ENCODE measurements at places on chromosomes 6 and 20. TPM values are rescaled to one million over a fixed set of nuclear protein-coding genes. Genes with fewer than 3 reads are reported as not detected.

Gene TRDN
- not detected for total RNA-seq

DNA sequence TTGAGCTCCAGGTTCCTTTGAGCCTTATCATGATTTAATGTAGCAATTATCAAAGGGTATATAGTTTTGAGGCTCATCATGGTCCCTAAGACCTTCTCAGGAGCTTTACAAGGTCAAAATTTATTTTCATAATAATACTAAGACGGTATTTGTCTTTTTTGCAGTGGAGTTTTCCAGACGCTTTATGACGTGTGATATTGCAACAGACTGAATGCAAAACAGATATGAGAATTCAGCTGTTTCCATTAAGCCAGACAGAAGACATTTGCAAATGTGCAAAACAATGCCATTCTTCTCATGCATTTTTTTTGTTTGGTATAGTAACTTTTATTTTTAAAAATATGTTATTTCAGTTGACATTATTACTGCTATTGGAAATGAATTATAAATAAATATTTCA is 24.7 kb upstream of the CNKSR3 start:
- no peak for DNase-seq

Gene TSPO2
- total RNA-seq: not detected

DNA sequence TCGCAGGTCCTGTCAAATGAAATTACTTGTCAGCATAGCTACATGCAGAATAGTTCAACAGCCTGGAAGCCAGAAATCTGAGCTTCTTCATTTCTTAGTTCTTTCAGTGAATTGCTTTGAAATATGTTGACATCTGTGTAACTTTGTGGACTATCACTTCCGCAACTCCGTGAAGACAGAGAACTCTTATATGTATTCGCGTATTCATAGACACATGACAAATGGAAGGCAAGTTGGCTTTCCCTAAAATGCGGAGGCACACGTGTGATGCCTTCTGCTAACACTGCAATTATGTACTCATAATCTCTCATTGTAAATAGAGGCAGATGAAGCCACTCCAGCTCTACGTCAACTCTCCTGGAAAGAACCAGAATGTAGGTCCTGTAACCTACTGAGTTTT is 701.5 kb downstream of the PRKN start:
- DNase-seq: no peak

Gene RIN2
- total RNA-seq: 0.72 TPM

DNA sequence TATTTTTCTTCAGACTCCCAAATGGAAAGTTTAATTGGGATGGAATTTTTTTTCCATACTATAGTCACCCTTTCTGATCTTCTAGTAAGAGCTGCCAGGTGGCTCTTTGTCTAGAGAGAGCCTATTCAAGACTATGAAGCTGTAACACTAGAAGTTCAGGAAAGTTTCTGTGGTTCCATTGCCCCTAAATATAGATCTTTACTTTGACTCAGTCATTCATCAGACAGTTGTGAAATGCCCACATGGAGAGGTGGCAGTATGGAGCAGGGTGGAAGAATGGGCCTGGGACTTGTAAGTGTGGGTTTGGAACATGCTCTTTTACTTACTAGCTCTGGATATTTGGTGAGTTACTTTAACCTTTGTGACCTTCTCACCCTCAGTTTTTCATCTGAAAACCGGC is 87.8 kb downstream of the CTNNBL1 start:
- no peak for DNase-seq

- DNase-seq: no peak
Measured at GRCh38 chr6:15698471-15698870, 35.6 kb upstream of the DTNBP1 start.

Gene FUT9
- not detected for total RNA-seq

GRCh38 chr6:159082039-159082815 is 37.4 kb upstream of the TAGAP start:
- no peak for DNase-seq

DNA sequence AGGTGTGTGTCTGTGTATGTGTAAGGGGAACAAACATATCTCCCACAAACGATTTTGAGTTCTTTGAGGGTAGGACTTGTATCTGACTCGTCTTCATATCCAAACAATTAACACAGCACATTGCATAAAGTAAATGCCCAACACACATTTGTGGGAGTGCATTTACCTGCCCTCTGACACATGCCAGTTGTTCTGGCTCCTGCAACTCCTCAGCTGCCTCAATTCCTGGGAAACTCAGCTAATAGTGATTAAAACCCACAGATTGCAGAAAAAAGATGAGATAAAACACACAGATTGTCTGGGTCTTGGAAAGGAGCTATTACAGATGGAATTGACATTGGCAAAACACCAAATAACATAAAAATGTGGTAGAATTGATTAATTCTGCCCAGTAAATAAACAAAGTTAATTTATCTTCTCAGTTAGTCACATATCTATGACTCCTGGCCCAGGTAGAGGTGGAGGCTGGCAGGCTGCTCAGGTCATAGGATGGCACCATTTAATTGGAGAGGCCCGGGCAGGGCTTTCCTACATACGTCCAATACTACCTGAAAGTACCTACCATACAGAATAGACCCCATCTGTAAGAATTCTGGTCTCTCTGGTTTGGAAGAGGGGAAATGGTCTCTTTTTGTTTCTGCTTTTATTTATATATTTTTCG is 71.5 kb upstream of the IFNGR1 start:
- DNase-seq: no peak

GRCh38 chr6:158972241-158973233 is 27.5 kb downstream of the RSPH3 start:
- DNase-seq: peak; percentile 66

GRCh38 chr6:162200041-162200440 is 527.5 kb downstream of the PRKN start:
- DNase-seq: no peak

DNA sequence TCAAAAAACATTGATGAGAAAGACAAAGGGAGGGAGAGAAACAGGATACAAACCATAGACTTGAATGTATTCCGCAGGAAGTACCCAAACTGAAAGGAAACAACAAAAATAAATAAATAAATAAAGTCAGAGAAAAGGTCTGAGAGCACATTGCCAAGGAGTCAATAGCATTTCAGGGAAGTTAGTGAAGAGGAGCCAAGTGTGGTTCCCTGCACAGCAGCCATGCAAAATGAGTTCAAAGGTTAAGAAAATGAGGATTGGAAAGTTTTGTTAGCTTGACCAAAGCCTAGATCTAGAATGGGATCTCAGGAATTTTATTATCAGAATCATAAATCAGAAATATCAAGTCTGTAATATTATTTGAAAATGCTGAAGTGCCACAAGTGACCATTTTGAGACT is 700.0 kb downstream of the MAFB start:
- no peak for DNase-seq

Gene SLC29A1
- 3.1 TPM for total RNA-seq

- no peak for DNase-seq
Measured at GRCh38 chr6:150026976-150027805, 1.9 kb upstream of the RAET1L start.

DNA sequence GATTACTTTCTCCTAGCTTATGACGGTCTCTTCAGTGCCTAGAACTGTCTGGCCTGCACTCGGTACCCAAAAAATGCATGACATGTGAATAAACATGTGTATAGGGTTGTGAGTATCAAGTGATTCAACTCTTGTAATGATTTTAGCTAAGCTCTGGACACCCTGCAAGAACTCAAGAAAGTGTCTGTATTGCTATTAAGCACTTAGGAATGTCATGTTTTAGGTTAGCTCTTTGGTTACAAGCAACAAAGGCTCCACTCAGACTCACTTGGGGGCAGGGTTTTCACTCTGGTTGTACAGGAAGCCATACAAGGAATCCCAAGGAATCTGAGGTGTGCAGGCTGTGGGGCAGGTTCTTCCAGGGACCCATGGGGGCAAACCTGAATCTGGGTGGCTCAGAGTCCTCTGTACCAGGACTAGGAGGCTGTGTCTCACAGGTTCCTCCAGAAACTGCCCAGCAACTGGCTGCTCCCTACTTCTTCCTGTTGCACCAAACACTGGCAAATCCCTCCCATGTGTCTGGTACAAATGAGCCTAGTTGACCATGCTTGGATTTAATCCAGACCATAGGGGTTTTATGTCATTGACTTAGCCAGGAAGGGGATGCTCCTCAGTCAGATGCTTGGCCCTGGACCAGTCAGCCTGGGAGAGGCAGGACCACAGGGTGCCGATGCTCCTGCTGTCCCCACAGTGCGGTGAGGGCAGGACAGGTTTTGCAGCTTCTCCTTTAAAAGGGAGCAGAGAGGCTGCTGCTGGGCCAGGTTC is 77.9 kb upstream of the CDH4 start:
- DNase-seq: no peak

- DNase-seq: no peak
Measured at GRCh38 chr6:10184371-10185227, 230.3 kb downstream of the TFAP2A start.

- DNase-seq: no peak
Measured at GRCh38 chr20:61956396-61957342, 109.0 kb downstream of the TAF4 start.

GRCh38 chr20:58403272-58403671 is 14.2 kb downstream of the VAPB start:
- no peak for DNase-seq

GRCh38 chr6:8551386-8551785 is 116.0 kb upstream of the SLC35B3 start:
- no peak for DNase-seq

GRCh38 chr6:33558801-33559200 is 21.3 kb downstream of the BAK1 start:
- DNase-seq: no peak

Gene TCF21
- total RNA-seq: not detected

Gene RBM24
- total RNA-seq: not detected

DNA sequence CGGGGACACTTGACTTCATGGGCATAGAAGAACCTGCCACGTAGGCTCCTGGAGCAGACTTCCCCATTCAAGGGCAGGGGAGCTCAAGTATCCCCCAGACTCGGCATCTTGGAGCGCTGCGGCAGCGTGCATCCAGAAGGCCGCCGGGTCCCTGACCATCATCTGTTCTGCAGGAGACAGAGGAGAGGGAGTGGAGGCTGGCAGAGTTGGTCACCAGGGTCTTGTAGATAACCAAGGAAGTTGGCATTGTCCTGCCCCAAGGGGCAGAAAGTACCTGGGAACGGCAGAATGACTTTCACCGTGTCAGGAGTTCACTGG is 82.8 kb downstream of the TCP11 start:
- no peak for DNase-seq

GRCh38 chr6:34514593-34515472 is 41.3 kb downstream of the SPDEF start:
- DNase-seq: no peak

DNA sequence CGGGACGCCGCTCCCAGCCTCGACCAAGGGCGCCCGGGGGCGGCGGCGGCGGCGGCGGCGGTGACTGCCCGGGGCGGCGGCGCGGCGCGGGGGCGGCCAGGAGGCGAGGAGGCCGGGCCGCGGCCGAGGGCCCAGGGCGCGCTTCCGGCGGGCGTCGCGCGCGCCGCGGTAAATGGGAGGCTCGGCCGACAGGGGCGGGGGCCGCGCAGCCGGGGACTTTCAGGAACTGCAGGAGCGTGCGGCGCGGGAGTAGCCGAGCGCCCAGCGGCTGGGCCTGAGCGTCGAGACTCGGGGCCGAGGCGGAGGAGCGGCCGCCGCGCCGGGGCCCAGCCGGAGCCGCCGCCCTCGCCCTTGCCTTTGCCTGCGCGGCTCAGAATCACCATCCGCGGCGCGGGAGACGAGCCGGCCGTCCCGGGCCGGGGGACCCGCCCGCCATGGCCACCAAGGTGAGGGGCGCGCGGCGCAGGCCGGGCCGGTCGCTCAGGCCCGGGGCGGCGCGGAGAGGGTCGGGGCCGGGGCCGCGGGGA is at the start of gene SNX9:
Gene SNX9 (plus strand): TSS at position 246 of the 527 bp plus-strand sequence. CDS start 189 bp downstream, at position 435.
- DNase-seq: peak; percentile 56

Gene BFSP1
- total RNA-seq: 0.87 TPM

Gene STX7
- 22.7 TPM for total RNA-seq

Gene C20orf144
- total RNA-seq: 0.61 TPM

DNA sequence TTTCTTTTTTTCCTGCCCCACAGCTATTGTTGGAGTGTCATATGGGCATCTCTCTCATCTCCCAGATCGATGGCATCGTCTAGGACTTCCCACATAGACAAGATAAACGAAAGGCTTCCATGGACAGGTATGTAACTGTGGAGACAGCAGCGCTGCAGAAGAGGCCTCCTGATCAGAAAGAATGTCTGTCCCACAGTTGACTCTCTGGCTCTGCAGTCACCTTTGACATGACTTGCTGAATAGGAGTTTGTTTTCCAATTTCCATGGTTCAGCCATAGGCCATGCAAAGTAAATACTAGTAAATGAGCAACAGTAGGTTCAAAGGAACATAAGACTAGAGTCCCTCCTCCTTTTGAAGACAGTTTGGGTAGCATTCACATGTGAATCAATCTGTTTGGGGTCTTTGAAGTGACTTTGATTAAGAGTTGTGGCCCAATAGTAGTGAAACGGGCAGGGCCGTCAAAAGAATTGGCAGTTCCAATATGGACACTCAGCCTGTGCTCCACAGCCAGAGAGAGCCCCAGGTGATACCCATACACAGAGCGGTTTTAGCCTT is 134.7 kb upstream of the IFNGR1 start:
- DNase-seq: no peak

DNA sequence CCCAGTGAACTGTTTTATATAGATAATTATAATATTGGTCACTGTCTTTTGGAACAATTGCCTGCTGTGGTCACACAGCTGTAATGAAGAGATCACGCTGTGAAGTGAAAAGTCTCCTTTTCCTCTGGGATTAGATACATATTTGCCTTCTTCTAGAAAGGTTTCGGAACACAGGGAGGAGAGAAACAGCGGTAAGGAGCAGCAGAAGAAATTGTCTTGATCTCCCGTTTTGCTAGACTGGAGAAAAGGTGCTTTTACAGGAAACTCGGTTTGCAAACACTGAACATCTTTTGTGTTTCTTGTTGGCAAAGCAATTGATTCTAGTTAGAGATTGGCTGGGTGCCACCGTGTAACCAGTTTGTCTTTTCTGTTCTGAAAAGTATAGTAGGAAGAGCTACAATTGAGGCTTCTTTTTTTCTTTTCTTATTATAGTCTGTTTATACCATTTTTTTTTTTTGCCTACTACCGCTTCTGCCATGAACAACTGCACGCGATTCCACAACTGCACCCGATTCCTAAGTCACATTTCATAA is 404.1 kb upstream of the ID4 start:
- no peak for DNase-seq

Gene ISM1
- 4.3 TPM for total RNA-seq

- no peak for DNase-seq
Measured at GRCh38 chr6:38021029-38021428, 201.5 kb downstream of the ZFAND3 start.

- DNase-seq: no peak
Measured at GRCh38 chr6:4358414-4359107, 223.2 kb upstream of the ECI2 start.

- no peak for DNase-seq
Measured at GRCh38 chr20:25707695-25708094, 11.0 kb upstream of the ZNF337 start.

Gene C6orf58
- total RNA-seq: not detected

GRCh38 chr6:44656691-44657090 is 269.2 kb downstream of the CDC5L start:
- DNase-seq: no peak

GRCh38 chr6:25266456-25267100 is 12.6 kb upstream of the CARMIL1 start:
- DNase-seq: no peak

- no peak for DNase-seq
Measured at GRCh38 chr20:47007826-47008655, 113.4 kb downstream of the EYA2 start.

All from CD4-positive, alpha-beta memory T cell (primary cell).